Left forelimb (tissue), 1 donor: ENCODE measurements at places on chromosomes 11 and 22.

- DNase-seq, result no peak
Measured at GRCh38 chr11:12196308-12196707, 85.9 kb downstream of the MICAL2 start.

DNA sequence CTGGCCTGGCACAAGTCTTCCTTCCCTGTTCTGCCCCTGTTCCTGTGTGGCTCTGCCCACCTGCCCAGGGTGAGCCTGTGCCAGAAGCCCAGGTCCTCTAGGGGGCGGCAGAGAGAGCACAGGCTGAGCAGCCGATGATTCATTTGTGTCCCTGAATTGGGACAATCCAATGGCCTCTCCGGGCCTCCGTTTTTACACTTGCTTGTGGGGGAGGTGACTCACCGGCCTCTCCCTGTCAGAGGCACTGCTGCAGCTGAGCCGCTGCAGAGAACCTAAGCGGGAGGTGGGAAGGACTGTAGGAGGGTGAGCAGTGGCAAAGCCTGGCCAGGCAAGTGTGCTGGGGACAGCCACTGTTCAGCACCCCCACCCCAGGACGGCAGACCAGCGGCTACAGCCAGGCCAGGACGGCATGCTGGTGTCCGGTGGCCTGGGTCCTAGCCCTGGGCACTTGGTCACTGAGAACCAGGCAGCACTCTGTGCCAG, 65.2 kb upstream of the LMO1 start:
- DNase-seq, result no peak

GRCh38 chr11:112344040-112344413, 83.4 kb upstream of the PLET1 start:
- DNase-seq, result no peak

DNA sequence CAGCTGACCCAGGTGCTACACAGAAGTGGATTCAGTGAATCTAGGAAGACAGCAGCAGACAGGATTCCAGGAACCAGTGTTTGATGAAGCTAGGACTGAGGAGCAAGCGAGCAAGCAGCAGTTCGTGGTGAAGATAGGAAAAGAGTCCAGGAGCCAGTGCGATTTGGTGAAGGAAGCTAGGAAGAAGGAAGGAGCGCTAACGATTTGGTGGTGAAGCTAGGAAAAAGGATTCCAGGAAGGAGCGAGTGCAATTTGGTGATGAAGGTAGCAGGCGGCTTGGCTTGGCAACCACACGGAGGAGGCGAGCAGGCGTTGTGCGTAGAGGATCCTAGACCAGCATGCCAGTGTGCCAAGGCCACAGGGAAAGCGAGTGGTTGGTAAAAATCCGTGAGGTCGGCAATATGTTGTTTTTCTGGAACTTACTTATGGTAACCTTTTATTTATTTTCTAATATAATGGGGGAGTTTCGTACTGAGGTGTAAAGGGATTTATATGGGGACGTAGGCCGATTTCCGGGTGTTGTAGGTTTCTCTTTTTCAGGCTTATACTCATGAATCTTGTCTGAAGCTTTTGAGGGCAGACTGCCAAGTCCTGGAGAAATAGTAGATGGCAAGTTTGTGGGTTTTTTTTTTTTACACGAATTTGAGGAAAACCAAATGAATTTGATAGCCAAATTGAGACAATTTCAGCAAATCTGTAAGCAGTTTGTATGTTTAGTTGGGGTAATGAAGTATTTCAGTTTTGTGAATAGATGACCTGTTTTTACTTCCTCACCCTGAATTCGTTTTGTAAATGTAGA, 1.7 kb downstream of the MALAT1 start:
- peak; percentile 78 for DNase-seq

DNA sequence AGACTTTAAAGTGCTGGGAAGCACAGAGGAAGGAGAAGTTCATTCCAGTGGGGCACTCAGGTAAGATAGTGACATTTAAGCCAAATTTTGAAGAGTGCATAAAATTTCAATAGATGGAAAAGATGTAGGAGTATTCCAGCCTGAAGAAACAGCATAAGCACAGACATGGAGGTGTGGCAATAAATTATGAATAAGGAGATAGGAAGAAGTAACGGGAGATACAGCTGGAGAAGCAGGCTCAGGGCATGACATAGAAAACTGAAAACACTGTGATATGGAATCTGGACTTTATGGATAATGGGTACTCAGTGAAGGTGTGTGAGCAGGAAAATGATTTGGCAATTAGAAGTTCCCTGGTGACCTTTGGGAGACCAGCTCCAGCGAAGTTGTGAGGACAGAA, 33.3 kb downstream of the P4HA3 start:
- no peak for DNase-seq
